Activated B cell treated with CpG ODN at 0.5 μM for 24 hours (primary cell): ENCODE measurements at places on chromosomes 4 and X. TPM values are rescaled to one million over a fixed set of nuclear protein-coding genes. Genes with fewer than 3 reads are reported as not detected.

- no peak for DNase-seq
Measured at GRCh38 chr4:3744901-3745300, 21.3 kb upstream of the ADRA2C start.

DNA sequence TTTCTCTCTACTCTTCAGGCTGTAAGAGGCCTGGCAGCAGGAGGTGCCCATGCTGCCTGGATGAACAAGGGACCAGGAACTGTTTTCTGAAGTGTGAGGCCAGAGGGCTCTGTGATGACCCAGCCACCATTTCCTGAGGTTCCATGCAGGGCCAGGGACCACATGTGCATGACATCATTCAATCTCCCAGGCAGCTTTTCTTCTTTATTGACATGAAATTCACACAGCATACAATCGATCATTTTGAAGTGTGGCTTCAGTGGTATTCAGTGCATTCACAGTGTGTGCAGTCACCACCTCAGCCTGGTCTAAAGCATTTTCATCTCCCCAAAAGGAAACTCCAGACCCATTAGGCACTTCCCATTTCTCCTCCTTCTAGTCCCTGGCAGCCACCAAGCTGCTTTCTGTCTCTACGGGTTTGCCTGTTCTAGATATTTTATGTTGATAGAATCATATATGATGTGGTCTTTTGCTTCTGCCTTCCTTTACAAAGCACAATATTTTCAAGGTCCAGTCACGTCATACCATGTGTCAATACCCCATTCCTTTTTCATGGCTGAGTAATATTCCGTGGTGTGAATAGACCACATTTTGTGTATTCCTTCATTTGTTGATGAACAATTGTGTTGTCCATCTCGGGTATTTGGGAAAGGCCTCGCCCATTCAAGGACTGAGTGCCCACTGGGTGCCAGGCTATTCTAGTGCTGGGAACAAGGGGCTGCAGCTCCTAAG is 93.1 kb downstream of the PSAPL1 start:
- no peak for DNase-seq

GRCh38 chrX:87160435-87161010 is 357.1 kb upstream of the KLHL4 start:
- DNase-seq, result no peak

ASMTL gene
- 49.2 and 52.1 TPM in 2 replicates for total RNA-seq

GRCh38 chrX:15781961-15782699 is 8.2 kb upstream of the ZRSR2 start:
- no peak for DNase-seq

TLL1 gene
- total RNA-seq, result not detected in 2 replicates

- no peak for DNase-seq
Measured at GRCh38 chr4:61511716-61512488, 311.8 kb downstream of the ADGRL3 start.

GUCY1A1 gene
- total RNA-seq, result 0.51 and 0.71 TPM in 2 replicates

GABRB1 gene
- not detected in 2 replicates for total RNA-seq

GRCh38 chr4:9970399-9971011 is 50.8 kb downstream of the SLC2A9 start:
- DNase-seq, result no peak

DNA sequence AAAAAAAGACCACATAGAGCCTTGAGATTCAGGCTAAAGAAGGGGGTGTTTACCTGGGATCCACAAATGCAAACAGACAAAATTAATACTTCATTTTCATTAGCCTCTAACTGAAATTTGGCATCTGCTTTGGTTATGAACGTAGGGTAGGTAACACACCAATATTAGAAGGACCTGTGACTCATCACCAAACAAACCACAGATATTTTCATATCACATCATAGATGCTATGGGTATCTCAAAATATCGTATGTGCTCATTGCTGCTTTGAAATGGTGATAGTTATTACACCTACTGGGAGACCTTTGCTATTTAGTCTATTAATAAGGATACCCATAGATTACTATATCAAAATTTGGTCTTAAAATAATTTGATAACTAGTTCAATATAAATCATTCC is 180.6 kb upstream of the MAP3K15 start:
- no peak for DNase-seq

GRCh38 chr4:46211406-46211805 is 87.6 kb upstream of the GABRG1 start:
- no peak for DNase-seq

DNA sequence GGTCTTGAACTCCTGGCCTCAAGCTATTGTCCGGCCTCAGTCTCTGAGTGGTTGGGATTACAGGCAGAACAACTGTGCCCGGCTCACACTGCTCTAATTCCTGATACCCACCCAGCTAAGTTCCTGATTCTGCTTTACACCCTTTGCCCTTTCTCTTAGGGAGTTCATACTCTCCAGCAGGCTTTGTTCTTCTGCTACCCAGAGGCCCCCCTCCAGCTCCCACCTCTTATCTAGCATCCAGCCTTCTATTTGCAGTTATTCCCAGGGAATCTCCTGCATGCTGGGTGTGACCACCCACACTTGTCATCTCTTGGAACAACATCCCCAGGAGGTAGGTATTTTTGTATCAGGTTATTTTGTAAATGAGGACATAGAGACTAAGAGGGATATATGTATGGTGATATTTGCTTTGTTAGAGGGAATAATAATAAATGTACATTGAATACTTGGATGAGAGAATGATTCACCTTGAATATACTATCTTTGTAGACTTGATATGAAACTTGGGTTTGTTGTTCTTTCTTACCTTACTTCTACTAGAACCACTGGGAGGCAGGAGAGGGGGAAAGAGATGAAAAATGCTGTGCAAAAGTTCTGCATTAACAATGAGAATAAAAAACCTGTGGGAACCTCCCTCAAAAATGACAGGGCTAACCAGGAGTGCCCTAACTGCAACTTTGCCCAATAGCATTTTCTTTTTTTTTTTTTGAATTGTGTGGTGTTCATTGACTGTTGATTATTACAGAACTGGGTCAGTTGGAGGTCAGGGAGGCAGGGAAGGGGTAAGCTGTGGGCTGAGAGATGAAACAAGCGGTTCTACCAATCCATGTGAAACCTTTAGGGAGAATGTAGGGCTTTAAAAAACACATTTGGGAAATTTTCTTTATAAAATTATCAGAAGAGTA is 157.4 kb downstream of the SPRY1 start:
- DNase-seq, result no peak

- no peak for DNase-seq
Measured at GRCh38 chr4:52728691-52729240, 22.5 kb downstream of the ERVMER34-1 start.

DNA sequence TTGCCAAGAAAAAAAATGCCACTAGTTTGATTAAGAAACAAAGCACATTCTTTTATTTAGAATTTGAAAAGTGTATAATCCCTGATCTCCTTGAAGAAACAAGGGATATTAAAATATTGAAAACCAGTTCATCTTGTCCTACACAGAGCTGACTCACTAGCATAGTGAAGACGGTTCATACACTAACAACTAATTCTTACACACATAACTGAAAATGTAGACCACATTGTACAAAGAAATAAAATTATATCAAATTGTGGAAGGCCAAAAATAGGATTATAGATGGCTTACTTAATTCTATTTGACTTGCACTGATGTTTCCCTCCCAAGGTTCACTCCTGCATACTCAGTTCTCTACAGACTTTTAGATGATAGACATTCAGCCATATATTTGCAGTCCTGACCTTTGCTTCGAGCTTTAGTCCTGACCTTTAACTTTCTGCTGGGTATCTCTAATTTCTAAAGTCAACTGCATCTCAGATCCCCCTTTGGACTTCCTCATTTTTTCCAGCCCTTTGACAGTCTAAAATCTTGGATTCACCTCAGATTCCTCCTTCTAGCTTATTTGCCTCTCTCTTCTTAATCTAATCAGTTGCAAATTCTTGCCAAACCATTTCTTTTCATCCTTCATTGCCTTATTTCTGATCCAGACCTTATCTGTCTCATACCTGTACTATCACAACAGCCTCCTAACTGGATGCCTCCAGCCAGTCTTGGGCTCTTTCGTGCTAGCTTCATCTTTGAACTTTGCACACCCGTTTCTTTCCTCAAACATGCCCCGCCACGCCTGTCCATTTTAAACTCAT is 4.5 kb upstream of the WWC2 start:
- no peak for DNase-seq

- DNase-seq, result no peak
Measured at GRCh38 chr4:156536661-156537060, 434.9 kb downstream of the PDGFC start.

PLP2 gene
- total RNA-seq, result 97.2 and 111 TPM in 2 replicates

- no peak for DNase-seq
Measured at GRCh38 chrX:38638952-38639529, 77.7 kb downstream of the TSPAN7 start.

GRCh38 chrX:40140706-40141499 is 43.1 kb upstream of the BCOR start:
- DNase-seq, result no peak

ASMT gene
- total RNA-seq, result 0.44 and 0.69 TPM in 2 replicates

GRCh38 chr4:54498661-54499111 is 159.1 kb upstream of the KIT start:
- no peak for DNase-seq

GRCh38 chr4:52032005-52032404 is 6.1 kb downstream of the SGCB start:
- no peak for DNase-seq

DNA sequence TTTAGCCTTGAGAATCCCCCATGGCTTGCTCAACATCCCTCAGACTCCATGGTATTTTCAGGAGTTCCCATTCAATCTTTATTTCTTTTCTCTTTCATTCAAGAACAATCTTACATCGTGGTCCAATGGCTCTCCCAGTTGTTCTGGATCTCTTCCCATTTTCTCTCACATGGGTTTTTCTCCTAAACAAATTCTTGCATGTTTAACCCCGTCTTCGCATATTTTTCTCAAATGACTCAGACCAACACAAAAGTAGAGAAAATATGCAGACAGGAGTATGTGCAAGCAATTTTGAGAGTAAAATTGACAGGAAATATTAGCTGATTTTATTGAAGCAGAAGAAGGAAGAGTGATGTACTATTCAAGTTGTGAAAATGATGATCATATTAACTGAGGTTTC is 396.4 kb upstream of the TRAM1L1 start:
- DNase-seq, result no peak

GRCh38 chr4:22369901-22370562 is 145.8 kb downstream of the ADGRA3 start:
- DNase-seq, result no peak

FGFBP1 gene
- total RNA-seq, result not detected in 2 replicates

GRCh38 chr4:499567-499966 is 557 bp downstream of the PIGG start:
- DNase-seq, result no peak

FGFRL1 gene
- total RNA-seq, result 4.2 and 5.6 TPM in 2 replicates

GRCh38 chr4:31545330-31545729 is 825.2 kb downstream of the PCDH7 start:
- no peak for DNase-seq

- no peak for DNase-seq
Measured at GRCh38 chr4:175954685-175955084, 111.0 kb upstream of the WDR17 start.

AWAT2 gene
- not detected in 2 replicates for total RNA-seq

GRCh38 chrX:10649265-10649664 is 28.9 kb upstream of the MID1 start:
- no peak for DNase-seq

- DNase-seq, result no peak
Measured at GRCh38 chr4:136763919-136764318, 768.4 kb downstream of the PCDH18 start.

DNA sequence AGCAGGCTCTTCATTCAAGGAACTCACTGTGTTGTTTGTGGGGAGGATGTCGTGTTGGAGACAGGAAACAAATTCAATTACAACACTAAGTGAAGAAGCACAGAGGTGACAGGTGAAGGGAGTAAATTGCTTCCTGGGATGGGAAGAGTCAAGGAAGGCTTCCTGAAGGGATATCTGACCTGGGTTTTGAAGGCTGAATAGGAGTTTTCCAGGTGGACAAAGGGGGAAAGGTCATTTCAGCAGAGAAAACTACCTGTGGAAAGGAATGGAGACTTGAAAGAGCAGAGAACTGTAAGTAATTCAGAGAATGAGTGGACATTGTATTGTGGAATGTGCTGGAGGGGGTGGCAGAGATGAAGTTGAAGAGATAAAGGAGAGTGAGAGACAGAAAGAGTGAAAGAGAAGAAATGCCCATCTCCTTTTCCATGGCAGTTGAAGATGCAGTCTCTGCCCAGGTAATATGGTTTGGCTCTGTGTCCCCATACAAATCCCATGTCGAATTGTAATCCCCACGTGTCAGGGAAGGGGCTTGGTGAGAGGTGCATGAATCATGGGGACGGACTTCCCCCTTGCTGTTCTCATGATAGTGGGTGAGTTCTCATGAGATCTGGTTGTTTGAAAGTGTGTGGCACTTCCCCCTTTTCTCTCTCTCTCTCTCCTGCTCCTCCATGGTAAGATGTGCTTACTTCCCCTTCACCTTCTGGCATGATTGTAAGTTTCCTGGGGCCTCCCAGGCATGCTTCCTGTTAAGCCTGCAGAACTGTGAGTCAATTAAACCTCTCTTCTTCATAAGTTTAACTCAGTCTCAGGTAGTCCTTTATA is 205.7 kb upstream of the BCOR start:
- no peak for DNase-seq
